ENCODE measurements at places on chromosomes 7 and 10.

- H3K4me1 ChIP-seq, result no peaks in the 10 kb centered on the region
- H3K27me3 ChIP-seq, result no peaks in the 10 kb centered on the region
- no peak overlapping the region for H3K27ac ChIP-seq
- H3K36me3 ChIP-seq, result no peaks in the 10 kb centered on the region
- DNase-seq, result no peak
Observed at GRCh38 chr10:25959540-25960232, 25.7 kb downstream of the MYO3A start.

DNA sequence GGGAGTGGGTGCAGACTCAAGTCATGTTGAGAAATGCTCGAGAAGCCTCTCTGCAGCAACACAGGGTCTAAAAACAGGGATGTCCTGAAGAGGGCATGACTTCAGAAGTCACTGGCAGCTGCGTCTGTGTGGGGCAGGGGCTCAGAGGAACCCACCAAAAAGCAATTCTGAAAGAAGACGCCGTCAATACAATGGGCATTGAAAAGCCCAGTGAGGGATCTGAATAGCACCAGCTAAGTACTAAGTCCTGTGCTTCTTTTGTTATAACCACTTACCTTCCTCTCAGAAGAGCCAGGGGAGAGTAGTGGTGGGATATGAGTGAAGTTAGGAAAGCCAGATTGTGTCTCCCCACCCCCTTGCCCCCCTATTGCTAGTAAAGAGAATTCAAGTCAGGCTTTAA lies 137.2 kb downstream of the INHBA start:
- H3K27ac ChIP-seq, result no peak overlapping the region
- no peak for DNase-seq
- H3K4me3 ChIP-seq, result no peak overlapping the region
- peaks cover 19% of the 10 kb centered on the region for H3K4me1 ChIP-seq

DNA sequence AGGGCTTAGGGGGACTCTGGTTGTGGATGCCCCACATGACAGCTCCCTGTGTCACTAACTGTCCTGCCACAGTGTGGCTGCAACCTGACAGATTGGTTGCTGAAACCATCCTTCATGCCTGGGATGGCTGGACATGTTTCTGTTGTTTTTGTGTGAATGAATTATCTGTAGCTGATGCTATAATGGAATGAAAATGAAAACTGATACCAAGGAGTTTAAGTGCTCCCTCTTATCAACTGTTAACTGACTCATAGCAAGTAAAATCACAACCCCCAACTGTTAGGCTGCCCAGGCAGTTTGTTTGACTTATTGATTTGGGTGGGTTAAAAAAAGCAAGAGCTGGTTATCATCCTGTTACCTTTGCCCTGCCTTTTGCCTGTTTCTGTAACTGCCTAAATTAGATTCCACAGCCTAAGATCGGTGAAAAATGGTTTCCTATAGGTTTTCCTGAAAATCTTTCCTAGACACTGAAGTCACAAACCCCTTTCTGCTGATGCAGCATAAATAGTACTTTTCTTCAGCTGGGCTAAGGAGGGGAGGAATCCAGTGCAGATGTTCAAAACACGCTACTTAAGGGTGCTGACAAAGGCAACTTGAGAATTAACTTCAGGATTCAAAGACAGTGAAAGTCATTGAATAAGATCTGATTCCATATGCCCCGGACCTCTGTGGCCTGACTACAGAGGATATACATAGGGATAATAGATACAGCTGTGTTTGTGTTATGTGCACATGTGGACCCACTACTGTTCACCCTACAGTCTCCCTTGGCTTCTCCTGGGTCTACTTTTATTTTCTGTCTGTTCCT lies 5.7 kb downstream of the FRAT2 start:
- H3K4me3 ChIP-seq, result no peak overlapping the region
- H3K27me3 ChIP-seq, result no peaks in the 10 kb centered on the region
- no peak overlapping the region for H3K27ac ChIP-seq
- no peak for DNase-seq

DNA sequence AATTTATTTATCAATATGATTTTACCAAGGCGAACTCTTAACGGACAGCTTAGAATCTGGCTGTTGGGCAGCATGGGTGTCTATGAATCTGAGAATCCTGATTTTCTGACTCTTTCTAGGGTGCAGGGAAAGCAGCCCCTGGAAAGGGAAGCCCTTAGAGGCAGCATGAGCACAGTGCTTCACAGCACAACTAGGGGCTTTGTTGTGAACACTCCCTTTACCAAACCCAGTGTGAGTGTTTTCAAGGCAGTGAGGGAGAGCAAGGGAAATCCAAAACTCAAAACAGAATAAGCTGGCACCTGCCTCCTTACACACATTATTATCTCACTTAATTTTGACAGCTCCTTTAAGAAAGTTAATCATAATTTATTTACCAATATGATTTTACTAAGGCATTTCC lies 116.3 kb upstream of the CSTF2T start:
- H3K4me1 ChIP-seq, result no peaks in the 10 kb centered on the region
- H3K27me3 ChIP-seq, result no peaks in the 10 kb centered on the region
- H3K27ac ChIP-seq, result no peak overlapping the region

- no peak overlapping the region for H3K4me3 ChIP-seq
- H3K27me3 ChIP-seq, result no peaks in the 10 kb centered on the region
- no peaks in the 10 kb centered on the region for H3K4me1 ChIP-seq
- H3K36me3 ChIP-seq, result no peaks in the 10 kb centered on the region
- H3K27ac ChIP-seq, result no peak overlapping the region
Observed at GRCh38 chr7:71995111-71995510, 417.0 kb downstream of the CALN1 start.

DNA sequence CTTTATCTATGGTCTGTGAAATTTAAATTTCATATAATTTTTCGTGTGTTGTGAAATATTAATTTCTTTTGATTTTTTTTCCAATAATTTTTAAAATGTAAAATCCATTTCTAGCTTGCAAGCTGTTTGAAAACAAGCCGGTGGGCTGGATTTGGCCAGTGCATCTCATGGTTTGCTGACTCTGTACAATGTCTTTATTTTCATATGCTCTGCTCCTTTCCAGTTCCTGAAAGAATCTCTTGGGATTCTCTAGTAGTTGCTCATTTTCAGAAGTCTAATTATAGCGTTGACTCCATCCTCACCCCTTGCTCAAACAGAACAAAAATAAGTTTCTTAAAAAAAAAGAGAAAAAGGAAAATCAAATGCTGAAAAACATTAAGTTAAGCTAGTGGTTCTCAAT lies 21.4 kb downstream of the UBN2 start:
- no peaks in the 10 kb centered on the region for H3K4me1 ChIP-seq
- H3K27ac ChIP-seq, result no peak overlapping the region
- H3K27me3 ChIP-seq, result no peaks in the 10 kb centered on the region
- DNase-seq, result no peak
- H3K36me3 ChIP-seq, result peaks cover 38% of the 10 kb centered on the region
- no peak overlapping the region for H3K4me3 ChIP-seq

GRCh38 chr10:4776234-4776638 lies 49.8 kb upstream of the AKR1E2 start:
- DNase-seq, result no peak
- no peaks in the 10 kb centered on the region for H3K27me3 ChIP-seq
- H3K4me3 ChIP-seq, result no peak overlapping the region

DNA sequence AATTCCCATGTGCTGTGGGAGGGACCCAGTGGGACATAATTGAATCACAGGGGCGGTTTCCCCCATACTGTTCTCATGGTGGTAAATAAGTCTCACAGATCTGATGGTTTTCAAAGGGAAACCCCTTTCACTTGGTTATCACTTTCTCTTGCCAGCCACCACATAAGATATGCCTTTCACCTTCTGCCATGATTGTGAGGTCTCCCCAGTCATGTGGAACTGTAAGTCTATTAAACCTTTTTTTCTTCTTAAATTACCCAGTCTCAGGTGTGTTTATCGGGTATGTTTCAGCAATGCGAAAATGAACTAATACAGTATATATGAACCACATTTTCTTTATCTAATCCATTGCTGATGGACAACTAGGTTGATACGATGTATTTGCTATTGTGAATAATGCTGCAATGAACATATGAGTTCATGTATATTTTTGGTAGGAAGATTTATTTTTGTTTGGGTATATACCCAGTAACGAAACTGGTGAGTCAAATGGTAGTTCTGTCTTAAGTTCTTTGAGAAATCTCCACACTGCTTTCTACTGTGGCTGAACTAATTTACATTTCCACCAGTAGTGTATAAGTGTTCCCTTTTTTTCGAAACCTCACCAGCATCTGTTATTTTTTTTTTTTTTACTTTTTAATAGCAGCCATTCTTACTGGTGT lies 70.0 kb upstream of the HGF start:
- no peaks in the 10 kb centered on the region for H3K4me1 ChIP-seq
- no peaks in the 10 kb centered on the region for H3K36me3 ChIP-seq
- no peak overlapping the region for H3K4me3 ChIP-seq
- no peaks in the 10 kb centered on the region for H3K27me3 ChIP-seq
- H3K27ac ChIP-seq, result no peak overlapping the region

GRCh38 chr7:75937958-75938786 lies 23.2 kb downstream of the POR start:
- peaks cover 39% of the 10 kb centered on the region for H3K36me3 ChIP-seq
- DNase-seq, result peak; percentile 72
- H3K4me3 ChIP-seq, result no peak overlapping the region
- H3K27me3 ChIP-seq, result no peaks in the 10 kb centered on the region
- H3K4me1 ChIP-seq, result peaks cover 20% of the 10 kb centered on the region

- H3K4me3 ChIP-seq, result no peak overlapping the region
- H3K4me1 ChIP-seq, result peaks cover 11% of the 10 kb centered on the region
- no peak overlapping the region for H3K27ac ChIP-seq
- no peaks in the 10 kb centered on the region for H3K27me3 ChIP-seq
- no peak for DNase-seq
Observed at GRCh38 chr10:71697938-71698709, 21.5 kb downstream of the C10orf105 start.

DNA sequence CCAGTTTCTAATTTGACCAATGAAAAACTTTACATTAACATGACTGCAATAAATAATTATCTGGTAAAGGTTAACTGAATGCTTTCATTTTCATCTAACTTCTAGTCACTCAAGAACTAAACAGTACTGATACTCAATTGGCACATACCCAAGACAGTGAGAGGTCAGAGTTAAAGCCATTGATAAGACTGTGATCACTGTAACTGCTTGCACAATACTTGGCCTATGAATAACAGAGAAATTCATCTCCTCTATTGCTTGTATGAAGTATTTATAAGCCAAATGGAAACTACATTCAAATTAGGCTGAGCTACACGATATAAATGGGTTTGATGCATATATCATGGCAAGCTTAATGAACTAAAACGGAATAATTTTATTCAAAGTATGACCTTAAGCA lies 43.0 kb downstream of the HERC4 start:
- no peaks in the 10 kb centered on the region for H3K27me3 ChIP-seq
- H3K36me3 ChIP-seq, result peaks cover 52% of the 10 kb centered on the region
- no peaks in the 10 kb centered on the region for H3K4me1 ChIP-seq
- no peak for DNase-seq

DNA sequence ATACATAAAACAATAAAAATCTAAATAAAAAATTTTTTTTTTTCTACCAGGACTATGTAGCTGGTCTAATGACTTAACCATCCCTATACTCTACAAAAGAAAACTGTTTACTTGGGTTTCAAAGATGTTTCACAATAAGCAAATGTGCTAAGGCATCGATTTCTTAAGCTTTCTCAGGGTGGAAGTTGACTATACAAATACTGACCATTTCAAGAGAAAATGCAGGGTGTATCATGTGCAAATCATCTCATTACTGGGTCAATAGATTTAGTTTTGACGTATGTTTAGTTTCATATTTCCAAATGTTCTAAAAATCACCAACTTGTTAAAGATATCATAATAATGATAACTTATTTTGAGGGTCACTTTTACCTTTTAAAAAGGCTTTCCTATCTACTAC lies 7.5 kb downstream of the NRP1 start:
- H3K4me3 ChIP-seq, result no peak overlapping the region
- no peaks in the 10 kb centered on the region for H3K27me3 ChIP-seq
- peaks cover 92% of the 10 kb centered on the region for H3K36me3 ChIP-seq
- DNase-seq, result no peak
- peaks cover 14% of the 10 kb centered on the region for H3K4me1 ChIP-seq

DNA sequence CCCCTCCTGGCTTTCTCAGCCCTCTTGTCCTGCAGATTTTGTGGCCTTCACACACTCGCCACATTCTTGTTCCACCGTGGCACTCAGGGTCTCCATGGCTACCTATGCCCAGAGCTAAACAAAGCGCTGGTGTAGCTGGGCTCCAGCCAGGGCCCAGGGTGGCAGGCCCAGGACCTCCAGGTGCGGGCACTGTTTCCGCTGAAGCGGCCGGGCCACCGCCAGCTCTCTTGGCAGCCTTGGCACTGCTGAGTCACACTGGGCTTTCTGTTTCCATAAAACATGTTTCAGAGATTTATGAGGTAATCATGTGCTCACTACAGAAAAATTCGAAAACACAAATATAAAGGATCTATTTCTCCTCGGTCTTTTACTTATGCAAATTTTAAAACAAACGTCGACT lies 51.3 kb downstream of the AOC1 start:
- no peak overlapping the region for H3K27ac ChIP-seq
- no peaks in the 10 kb centered on the region for H3K4me1 ChIP-seq
- H3K36me3 ChIP-seq, result no peaks in the 10 kb centered on the region
- peak; percentile 9 for DNase-seq

DNA sequence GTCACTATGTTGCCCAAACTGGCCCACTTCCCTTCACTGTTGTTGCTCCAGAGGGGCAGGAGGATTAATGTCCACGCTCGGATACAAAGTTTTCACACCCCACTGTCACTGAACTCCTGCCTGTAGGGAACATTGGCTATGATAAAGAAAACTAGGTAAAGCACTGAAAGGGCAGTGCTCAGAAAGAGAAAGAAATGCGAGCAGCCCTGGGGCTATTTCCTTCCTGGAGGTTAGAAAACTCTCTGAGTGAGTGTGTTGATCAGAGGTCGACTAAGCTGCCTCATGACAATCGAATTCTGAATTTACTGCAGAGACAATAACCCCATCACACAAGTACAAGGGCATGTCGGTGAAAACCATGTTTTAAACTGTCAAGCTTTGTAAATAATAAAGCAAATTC lies 227.2 kb upstream of the PITRM1 start:
- no peaks in the 10 kb centered on the region for H3K27me3 ChIP-seq
- no peak overlapping the region for H3K4me3 ChIP-seq
- no peaks in the 10 kb centered on the region for H3K36me3 ChIP-seq

- H3K36me3 ChIP-seq, result peaks cover 57% of the 10 kb centered on the region
- no peaks in the 10 kb centered on the region for H3K27me3 ChIP-seq
- H3K27ac ChIP-seq, result peak overlapping the region; percentile 98
- DNase-seq, result peak; percentile 88
Observed at GRCh38 chr7:94395141-94396036, 694 bp downstream of the COL1A2 start.

GRCh38 chr7:150502519-150502918 lies 12.2 kb upstream of the GIMAP7 start:
- no peak overlapping the region for H3K27ac ChIP-seq
- no peaks in the 10 kb centered on the region for H3K4me1 ChIP-seq
- H3K27me3 ChIP-seq, result no peaks in the 10 kb centered on the region
- no peak for DNase-seq

- no peak overlapping the region for H3K4me3 ChIP-seq
- 0 out of 2 replicates have a peak, but pooled peaks cover 7% of the 10 kb centered on the region for H3K4me1 ChIP-seq
- no peaks in the 10 kb centered on the region for H3K36me3 ChIP-seq
- H3K27ac ChIP-seq, result no peak overlapping the region
- H3K27me3 ChIP-seq, result no peaks in the 10 kb centered on the region
Observed at GRCh38 chr10:90451283-90451682, 406.6 kb downstream of the HTR7 start.
